Hepatic stellate cell (primary cell): ENCODE measurements at places on chromosomes 2 and 18.

DNA sequence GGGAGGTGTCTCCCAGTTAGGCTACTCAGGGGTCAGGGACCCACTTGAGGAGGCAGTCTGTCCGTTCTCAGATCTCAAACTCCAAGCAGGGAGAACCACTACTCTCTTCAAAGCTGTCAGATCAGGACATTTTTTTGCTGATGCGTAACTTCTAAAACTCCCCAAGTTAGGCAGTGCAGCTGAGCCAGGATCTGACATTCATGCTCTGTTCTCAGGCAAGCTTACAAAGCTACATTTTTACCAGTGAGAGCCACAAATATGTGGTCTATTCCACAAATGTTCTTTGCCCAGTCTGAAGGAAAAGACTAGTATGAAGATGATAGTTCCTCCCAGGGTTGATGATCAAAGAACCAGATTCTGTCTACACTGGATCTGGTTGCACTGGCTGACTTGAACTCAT, 184.1 kb downstream of the MTCL1 start:
- DNase-seq, result no peak

DNA sequence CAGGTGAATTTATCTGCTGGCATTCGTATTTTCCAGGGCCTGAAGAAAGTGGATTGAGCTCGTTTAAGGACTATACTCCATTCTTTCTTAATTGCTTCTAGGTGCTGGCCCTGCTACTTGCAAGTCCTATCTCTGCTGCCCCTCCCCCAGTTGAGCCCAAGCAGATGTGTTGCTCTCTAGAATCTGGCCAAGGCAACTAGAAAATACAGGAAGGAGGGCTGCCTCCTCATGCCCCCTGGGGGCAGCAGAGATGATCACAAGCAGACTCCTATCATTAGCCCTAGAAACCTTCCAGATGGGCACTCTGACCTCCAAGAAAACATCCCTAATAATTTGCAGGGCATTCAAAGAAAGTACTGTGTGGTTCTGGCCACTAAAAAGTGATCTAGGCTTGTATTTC, 72.5 kb upstream of the CYP26B1 start:
- DNase-seq, result no peak

- DNase-seq, result peak; percentile 41
Measured at GRCh38 chr18:13112982-13113381, 105.6 kb upstream of the LDLRAD4 start.

GRCh38 chr2:85327160-85327821, 498 bp downstream of the TGOLN2 start:
- DNase-seq, result no peak

- no peak for DNase-seq
Measured at GRCh38 chr18:67068608-67069007, 447.9 kb downstream of the DSEL start.

DNA sequence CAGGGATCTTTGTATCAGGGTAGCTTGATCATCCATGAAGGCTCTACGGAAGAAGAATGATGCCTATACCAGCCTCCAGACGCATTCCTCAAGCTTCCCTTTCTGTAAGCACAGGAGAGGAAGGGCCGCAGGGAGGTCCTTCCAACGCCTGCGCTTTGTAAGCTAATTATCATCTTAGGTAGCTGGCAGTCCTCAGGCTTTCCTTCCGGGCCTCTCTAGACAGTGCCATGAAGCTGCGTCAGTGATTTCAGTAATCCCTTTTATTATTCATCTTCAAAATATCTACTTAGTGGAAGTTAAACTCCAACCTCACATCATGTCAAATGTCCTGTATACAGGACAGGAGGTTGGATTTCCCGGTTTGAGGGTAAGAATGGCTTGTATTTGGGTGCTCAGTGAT, 92.3 kb downstream of the ETAA1 start:
- no peak for DNase-seq

DNA sequence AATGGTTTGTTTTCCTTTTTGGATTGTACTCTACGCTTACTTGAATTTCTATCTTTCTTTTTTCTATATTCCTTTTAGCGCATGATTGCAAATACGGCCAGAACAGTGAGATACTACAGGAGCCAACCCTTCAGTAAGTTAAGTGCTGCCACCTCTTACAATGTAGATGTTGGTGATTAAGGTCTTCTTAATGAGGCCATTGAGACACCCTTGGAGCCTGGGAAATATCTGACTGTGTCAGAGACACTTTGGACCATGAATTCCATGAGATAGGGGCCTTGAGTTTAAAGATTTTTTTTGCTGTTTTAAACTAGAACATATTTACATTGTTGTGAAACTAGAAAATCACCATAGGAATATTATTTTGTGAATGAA, 27.1 kb upstream of the MAP3K20 start:
- DNase-seq, result no peak

DNA sequence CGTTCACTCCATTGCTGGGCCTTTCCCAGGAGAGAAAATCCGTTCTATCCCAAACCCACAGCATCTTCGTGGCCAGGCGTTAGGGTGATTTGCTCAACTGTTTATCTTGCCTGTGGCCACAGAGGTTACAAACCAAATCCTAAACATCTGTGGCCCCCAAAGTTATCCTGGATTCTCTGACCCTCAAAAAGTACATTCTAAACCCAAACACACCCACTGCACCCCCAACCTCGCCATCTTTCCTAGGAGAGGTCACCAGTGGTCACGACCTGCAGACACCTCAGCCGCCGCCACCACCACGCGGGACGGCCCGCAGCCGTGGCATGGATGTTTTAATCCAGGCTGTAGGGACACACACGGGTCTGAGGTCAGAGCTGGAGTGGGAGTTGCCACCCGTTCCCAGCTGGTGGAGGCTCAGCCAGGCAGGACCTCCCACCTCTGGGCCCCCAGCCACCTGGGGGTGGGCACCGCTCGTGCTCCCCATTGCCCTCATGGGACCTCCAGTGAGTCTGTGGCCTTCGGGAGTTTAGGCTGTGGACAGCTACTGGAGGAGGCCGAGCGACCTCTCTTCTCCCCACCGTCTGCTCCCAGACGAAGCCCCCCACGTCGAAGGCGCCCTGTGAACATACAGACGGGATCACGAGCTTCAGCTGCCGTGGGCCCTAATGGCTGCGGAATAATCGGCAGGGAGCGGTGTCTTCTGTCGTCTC, 72.0 kb downstream of the KCNG2 start:
- DNase-seq, result no peak

DNA sequence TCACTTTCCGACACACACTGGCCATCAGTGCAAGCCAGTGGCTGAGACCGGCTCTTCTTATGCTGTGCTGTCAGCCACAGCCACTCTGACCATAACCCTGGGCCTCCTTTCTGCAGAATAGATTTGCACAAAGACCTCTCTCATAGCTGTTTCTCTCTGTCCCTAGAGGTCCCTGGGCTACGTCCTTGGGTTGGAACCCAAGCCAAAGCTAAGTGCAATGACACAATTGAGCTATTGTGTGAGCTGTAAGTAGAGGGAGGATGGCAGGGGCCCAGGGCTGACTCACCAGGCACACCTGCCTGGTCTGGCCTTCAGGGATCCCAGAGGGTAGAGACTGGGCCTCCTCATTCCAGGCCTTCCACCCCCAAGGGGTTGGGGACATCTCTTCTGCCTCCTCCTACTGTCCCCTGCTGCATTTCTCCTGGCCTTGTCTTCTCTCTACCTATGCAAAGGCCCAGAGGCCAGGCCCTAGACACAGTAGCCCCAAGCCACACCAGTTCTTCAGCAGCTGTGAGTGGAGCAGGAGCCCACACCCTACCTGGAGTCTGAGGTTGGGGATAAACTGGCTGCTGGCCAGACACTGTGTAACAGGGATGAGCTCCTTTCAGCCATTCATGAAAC, 174.6 kb downstream of the NCK2 start:
- DNase-seq, result no peak
